ENCODE measurements at places on chromosomes 2 and 18.
A peak's percentile ranks its signal among the peaks of the same experiment; 100 is the strongest.

GRCh38 chr2:164073101-164074074, 337.6 kb upstream of the FIGN start:
- DNase-seq, result no peak

DNA sequence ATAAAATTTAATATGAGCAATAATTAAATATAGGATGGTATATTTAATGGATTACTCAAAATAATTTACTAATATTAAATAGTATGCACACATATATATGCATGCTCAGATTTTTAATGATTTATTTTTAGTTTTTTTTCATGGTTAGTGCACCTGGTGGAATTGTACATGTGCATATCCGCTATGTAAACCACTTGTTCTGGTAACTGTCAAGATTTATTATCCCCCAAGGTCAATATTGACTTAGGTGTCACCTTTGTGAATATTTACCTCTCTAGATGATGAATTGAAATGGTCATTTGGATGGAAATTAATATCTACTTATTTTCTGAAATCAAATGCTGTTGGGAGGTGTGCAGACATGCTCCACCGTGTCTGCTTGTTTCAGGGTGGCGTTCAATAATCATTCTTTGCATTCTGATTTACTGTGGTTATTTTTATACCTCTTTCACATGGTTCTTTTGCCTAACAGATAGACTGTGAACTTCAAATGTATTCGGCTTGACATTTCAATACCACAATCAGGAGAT, 14.7 kb downstream of the CNTNAP5 start:
- no peak for DNase-seq

- DNase-seq, result no peak
These were observed 12.0 kb downstream of the MEIS1 start for GRCh38 chr2:66446941-66447340.

- no peak for DNase-seq
These were observed 92.8 kb downstream of the HDAC4 start for GRCh38 chr2:239307921-239308613.

GRCh38 chr2:222842491-222843174, 18.2 kb upstream of the ACSL3 start:
- DNase-seq, result no peak

DNA sequence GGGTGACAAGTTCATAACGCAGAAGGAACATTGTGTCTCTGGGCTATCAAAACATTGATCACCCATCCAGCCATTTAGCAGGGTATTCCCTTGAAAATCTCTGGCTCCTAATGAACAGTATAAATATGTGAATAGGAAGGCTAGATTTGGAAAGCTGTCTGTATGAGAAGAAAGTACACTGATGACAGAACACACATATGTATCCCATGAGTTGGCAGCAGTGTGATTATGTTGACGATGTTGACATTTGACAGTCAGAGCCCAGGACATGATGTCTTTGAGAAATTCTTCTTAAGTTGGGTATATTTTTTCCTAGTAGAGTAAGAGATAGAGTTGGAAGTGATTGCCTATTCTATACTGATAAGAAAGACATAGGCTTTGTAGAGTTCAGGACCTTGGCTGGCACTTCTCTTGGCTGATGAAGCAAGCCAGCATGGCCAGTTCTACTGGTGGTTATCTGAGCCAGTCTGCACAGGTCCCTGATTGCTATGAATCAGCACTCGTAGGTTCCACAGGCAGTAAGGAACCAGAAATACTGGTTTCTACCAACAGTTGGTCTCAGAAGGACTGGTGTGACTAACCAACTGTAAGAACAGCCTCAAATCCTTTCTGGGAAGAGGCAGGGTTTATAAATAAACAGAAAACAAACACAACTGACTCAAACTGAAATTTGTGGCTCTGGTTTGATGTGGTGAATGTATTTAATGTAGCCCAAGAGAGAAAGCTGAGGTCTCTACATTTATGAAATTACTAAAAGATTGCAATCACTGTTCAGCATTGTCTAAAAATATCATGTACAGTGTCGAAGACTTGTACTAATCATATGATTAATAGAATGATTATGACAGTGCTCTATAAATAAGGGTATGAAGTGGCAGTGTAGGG, 43.9 kb upstream of the RAPH1 start:
- DNase-seq, result peak; percentile 71

- DNase-seq, result peak; percentile 9
These were observed 203.3 kb downstream of the TCF4 start for GRCh38 chr18:55384551-55385275.

GRCh38 chr18:54776282-54776977, 51.8 kb upstream of the RAB27B start:
- DNase-seq, result peak; percentile 86

GRCh38 chr2:239911641-239912071, 113.5 kb downstream of the NDUFA10 start:
- no peak for DNase-seq

- DNase-seq, result no peak
These were observed 48.8 kb downstream of the THUMPD2 start for GRCh38 chr2:39730276-39730675.

- DNase-seq, result no peak
These were observed 18.2 kb upstream of the DAW1 start for GRCh38 chr2:227853204-227853629.

GRCh38 chr2:19878268-19879046, 23.3 kb downstream of the TTC32 start:
- no peak for DNase-seq

GRCh38 chr2:170500770-170501169, 214.4 kb upstream of the SP5 start:
- no peak for DNase-seq

DNA sequence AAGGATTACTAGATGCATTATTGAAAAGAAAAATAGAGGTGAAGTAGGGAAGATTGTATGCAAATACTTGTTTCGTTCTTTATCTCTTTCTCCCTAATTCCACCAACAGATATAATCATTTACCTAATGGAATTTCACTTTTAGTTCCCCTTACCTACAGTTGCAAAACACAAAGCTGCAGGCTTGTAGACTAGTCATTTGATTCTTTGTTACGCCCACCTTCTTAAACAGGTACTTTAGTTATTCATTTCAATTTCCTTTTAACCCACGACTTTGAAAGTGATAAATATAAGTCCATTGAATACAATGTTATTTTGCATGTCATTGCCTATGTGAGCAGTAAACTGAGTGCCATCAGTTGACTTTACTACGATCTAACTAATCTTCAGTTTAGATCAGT, 3.9 kb upstream of the HRH4 start:
- DNase-seq, result no peak

- no peak for DNase-seq
These were observed 81.4 kb upstream of the CABLES1 start for GRCh38 chr18:23053776-23054457.

DNA sequence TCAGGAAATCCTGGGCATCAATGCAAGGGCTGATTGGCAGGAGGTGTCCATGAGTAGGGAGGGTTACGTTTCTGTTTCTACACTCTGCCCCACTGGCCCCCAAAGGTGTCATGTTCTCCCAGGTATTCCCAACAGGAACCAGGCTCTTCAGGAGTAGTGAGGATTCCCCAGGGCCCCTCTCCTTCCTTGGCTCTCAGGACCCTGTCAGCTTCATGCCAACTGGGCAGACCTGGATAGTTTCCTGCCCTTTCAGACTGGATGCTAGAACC, 480.6 kb upstream of the HS6ST1 start:
- no peak for DNase-seq

GRCh38 chr2:172998547-172999272, 76.9 kb upstream of the MAP3K20 start:
- DNase-seq, result no peak

GRCh38 chr2:62383846-62384245, 122.1 kb downstream of the TMEM17 start:
- no peak for DNase-seq

- DNase-seq, result no peak
These were observed 132.8 kb downstream of the ARHGAP15 start for GRCh38 chr2:143261986-143262385.

GRCh38 chr2:26008851-26009566, 24.9 kb upstream of the RAB10 start:
- peak; percentile 100 for DNase-seq
